Activated CD4-positive, alpha-beta T cell treated with anti-CD3 and anti-CD28 coated beads, Interleukin-2, amount 10 ng/mL, durations not matched to agents 7 days and 5 days (primary cell): ENCODE measurements at places on chromosomes 11 and 22.

DNA sequence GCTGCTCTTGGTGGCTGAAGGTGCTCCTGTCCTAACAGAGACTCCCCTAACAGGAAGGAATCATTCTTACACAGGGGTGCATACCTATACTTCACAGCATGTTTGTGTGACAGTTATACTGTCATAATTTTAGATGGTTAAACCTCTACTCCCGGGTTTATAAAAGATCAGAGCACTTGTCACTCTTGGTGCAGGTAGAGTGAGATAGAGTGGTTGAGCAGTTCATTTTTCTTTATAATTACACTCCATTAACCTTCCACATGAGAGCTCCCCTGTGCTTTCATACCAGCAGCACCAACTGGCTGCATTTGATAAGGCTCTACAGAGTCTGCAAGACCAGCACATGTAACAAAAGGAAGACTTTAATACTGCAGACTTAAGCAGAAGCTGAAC, 72.9 kb downstream of the LARGE2 start:
- DNase-seq, result no peak

- no peak for DNase-seq
Observed at GRCh38 chr11:118633319-118633690, 25.9 kb downstream of the PHLDB1 start.

DNA sequence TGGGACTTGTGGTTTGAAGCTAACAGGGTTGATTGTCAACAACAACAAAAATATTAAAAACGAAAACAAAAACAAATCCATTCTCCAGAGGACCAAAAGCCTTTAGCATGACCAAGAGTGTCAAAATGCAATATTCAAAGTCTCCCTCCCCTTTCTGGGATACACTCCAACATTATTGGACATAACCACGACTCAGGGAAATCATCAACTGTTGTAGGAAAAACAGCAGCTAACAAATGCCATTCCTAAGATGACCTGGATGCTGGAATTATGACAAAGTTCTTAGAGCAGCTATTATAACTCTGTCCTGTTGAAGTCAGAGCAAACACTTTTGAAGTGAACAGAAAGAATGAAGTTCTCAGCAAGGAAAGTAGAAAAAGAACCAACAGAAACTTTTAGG, 143.0 kb downstream of the TMEM135 start:
- DNase-seq, result no peak

DNA sequence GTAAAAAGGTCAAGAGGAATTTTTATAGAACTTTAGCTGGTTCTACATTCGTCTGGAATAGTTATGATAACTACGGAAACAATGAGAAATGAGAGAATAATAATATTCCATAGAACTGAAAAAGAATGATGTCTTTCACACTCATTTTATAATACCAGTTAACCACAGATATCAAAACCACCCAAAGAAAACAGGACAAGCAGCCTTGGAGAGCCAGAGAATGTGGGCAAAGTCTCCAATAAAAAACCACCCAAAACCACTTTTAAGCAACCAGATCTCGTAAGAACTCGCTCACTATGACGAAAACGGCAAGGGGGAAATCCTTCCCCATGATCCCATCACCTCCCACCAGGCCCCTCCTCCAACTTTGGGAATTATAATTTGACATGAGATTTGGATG, 60.8 kb downstream of the ARHGAP32 start:
- no peak for DNase-seq

DNA sequence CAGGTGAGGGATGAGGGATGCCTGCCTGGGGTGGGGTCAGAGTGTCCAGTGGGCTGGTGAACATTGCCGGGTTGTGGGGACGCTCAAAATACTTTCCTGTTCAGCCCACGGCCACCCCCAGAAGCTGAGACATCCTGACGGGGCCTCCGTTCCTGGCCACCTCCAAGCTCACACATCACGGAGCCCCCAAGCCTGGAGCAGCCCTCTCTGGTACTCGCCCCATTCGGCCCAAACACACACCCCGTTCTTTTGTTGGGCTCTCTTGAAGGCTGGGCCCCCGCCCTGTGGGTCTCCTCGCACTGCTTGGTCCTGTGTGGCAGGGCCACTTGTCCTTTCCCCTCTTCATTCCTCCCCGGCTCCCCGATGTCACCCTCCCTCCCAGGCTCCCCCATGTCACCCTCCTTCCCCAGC, 442.6 kb downstream of the TBC1D22A start:
- no peak for DNase-seq

DNA sequence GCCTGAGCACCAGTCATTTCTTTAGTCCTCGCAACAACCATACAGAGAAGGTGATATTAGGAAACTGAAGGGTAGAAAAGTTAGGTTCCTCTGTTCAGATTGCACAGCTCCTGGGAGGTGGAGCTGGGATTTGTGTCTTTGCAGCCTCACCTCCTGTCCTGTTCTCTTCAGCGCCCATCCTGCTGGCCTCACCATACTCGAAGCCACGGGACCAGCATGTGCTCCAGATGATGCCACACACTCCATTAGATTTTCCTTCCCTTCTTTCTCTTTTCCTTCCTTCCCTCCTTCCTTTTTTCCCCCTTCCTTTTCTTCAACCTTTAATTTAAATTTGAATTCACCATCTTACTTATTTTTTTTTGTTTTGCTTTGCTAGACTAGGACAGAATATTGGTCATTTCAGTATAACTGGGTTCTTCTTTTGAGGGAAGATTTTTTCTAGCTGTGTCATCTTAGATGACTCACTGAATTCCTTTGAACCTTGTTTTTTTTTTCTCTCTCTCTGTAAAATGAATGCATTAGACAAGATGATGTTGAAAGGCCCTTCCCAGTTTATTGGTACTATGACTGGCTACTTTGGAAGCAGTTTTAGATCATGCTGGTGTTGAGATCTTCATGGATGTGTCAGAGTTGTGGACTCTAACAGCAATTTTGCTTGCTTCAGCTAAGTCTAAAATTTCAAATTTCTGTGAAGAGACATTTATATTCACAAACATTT, 662.5 kb upstream of the TENM4 start:
- no peak for DNase-seq
